T-helper 22 cell (primary cell): ENCODE measurements at places on chromosomes 12 and 14.

- no peak for DNase-seq
Observed at GRCh38 chr12:53336181-53336681, at the start of gene SP7. Gene SP7 (minus strand): TSS chr12:53336354. CDS start chr12:53335646, 708 bp downstream.

- no peak for DNase-seq
Observed at GRCh38 chr14:72801381-72801812, 92.5 kb downstream of the DPF3 start.

DNA sequence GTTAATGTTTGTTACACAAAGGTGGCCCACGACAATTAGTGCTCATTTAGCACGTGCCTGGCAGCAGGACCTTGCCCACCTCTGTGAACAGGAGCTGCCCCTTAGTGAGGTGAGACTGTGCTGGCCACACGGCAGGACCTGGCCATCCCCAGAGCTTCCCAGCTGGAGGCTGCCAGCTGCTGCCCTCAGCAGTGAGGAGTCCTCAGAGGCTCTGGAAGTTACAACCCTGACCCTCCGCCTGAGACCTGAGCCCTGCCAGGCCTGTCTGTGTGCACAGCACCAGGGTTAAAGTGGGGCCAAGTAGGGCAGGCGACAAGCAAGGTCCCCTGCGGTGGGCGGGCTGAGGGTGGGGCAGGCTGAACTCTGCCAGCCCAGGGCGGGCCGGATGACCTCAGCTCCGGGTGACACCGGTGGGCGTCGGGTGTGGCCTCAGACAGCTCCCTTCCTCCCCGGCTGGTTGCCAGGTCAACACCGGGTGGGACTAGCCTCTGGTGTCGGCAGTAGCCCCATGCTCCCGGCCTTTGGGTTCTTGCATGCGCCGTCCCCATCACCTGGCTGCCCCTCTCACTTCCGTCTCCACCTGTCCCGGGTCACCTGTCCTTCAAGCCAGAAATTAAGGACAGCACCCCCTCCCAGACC is 9.2 kb upstream of the LBHD2 start:
- DNase-seq: no peak

GRCh38 chr12:125262851-125263250 is 197.6 kb downstream of the AACS start:
- DNase-seq: no peak

GRCh38 chr12:19166387-19166786 is 36.9 kb downstream of the PLEKHA5 start:
- no peak for DNase-seq

DNA sequence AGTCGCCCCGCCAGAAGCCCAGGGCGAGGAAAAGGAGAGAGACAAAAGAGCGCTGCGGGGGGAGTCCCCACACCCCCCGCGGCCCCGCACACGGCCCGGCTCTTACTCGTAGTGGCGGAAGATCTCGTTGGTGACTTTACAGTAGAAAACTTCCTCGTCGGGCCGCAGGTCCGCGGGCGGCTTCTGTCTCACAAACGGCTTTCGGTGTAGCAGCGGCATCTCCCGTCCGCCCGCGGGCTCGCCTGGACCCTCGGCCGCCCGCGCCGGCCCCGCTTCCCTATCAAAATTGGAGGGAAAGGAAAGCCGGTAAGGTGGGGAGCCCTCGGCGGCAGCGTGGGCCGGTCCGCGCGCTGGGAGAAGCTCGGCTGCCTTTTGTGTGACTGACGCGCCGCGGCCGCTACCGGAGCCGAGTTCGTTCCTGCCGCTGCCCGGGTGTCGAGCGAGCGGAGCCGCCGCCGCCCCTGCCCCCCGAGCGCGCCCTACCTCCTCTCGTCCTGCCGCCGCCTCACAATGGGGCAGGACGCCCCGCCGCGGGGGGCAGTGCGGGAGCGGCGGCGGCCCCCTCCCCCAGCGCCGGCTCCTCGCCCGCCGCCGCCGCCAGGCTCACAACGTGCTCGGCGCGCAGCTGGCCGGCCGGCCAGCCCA is 652 bp downstream of the BAZ1A start:
- DNase-seq: peak; percentile 19

GRCh38 chr12:132605892-132606291 is 4.5 kb downstream of the LRCOL1 start:
- DNase-seq: no peak

DNA sequence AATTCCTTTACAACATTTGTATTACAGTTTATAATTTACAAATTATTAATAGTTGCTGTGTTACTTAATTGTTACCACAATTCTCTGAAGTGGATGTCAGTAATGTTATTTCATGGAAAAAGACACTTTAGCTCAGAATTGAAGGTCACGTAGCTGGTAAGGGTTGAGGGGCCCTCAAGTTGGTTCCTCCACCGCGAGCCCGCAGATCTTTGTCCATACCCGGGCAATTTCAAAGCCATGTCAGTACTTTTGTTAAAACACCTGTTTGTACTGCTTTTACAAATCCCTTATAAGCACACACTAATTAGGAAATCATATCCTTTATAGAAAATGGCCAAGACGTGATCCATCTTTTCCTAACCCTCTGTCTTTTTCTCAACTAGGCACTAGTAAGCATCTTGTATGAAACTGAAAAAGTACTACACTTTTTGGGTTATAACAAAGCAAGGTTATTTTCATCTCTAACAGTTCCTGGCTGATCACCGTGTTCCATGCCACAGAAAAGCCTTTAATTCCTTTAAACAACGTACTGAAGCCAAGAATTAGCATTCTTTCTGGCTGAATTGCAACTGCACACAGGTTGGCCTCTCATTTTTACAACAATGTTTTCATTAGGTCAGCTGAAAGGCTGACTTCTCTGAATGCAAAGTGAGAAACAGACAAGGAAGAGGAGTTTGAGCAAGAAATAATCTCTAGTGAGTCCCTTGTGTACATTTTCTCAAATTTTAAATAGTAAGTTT is 76.1 kb downstream of the CNTN1 start:
- DNase-seq: no peak

- no peak for DNase-seq
Observed at GRCh38 chr12:80001562-80001961, 66.7 kb upstream of the PPP1R12A start.

DNA sequence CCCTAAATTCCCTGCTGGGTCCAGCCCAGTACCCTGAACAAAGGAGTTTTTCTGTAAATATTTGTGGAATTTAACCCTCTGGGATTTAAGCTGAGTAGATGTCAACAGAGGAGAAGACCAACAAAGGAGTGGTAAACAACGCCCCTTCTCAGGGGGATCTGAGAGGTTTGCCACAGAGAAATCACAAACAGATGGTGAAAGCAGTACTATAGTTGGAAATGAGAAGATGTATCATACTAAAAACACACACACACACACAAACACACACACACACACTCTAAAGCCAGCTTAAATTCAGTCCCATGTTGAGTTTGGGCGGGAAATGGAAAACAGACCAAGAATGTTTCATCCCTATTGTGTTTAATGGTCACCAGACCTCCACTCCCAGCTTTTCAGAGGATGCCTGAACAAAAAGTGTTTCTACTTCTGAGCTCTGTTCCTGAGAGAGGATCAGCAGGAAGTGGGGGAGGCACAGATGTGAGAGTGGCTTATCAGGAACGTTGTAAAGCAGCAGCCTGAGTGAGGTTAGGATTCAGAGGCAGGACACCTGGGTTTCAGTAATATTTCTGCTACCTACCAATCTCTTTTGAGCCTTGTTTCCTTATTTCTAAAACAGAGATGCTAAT is 3.2 kb downstream of the BIN2 start:
- DNase-seq: no peak

- DNase-seq: no peak
Observed at GRCh38 chr12:9221483-9221882, 13.3 kb upstream of the PZP start.

DNA sequence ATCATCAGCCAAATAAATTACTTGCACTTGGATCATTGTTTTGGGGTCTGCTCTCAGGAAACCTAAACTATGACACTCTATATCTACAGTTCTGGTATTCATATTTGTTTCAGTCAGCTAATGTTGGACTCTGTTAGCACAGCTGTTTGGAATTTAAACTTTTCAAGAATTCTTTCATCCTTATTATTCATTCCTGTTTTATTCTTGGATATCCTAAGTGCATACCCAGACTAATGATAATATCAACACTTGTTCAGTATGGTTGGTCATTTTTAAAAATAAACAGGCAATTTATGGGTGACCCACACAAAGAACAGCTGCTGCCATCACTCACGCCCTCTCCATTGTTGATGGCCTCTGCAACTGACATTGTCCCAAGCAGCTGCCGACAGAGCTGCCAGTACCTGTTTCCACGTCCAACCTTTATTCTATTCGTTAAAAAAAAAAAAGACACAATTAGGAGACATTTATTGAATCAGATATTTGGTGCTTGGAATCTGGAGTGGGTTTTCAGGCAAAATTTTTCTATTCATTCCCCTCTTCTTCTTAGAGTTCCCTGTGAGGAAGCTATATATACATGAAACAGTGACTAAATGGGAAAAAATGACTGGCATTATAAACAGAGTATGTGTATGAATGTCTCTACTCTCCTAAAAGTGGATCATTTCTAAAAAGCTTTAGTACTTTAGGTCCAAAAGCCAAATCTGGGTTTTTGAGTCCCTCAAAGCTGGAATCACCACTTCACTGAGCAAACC is 252.1 kb upstream of the NAV3 start:
- no peak for DNase-seq

DNA sequence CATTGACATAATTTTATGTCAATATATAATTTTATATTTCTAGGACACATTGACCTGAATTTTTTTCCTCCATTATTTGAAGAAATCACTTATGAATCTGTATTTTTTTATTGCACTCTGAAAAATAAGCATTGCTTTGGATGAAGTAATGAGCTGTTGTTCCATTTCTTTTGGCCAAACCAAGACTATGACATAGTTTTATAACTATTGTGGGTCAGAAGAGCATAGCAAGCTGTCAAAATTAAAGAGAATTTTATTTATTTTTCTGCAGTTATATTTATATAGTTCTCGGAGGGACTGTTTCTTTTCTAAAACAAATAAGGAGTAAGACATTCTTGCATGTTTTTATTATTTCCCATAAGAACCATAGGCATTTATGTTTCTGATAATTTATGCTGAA is 8.5 kb downstream of the C12orf75 start:
- DNase-seq: no peak

DNA sequence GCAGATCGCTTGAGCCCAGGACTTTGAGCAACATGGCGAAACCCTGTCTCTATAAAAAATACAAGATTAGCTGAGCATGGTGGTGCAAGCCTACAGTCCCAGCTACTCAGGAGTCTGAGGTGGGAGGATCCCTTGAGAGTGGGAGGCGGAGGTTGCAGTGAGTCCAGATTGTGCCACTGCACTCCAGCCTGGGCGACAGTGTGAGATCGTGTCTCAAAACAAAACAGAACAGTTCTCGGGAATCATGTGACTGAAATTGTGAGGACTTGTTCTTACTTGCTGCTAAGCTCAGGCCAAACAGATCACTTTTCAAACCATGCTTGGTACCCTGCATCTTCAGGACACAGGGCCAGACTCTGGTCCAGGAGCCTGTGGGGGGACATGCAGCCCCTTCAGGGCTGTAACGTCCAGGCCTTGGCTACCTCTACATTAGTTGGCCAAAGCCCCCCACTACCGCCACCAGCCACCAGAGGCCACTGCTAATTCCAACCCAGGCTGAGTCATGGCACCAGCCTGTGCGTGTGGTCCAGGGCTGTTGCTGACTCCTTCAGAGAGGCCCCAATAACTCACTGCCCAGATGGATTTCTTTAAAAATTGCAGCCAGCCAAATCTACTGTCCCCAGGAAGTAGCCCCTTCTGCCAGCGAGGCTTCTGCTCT is 33.4 kb upstream of the SYNDIG1L start:
- no peak for DNase-seq

DNA sequence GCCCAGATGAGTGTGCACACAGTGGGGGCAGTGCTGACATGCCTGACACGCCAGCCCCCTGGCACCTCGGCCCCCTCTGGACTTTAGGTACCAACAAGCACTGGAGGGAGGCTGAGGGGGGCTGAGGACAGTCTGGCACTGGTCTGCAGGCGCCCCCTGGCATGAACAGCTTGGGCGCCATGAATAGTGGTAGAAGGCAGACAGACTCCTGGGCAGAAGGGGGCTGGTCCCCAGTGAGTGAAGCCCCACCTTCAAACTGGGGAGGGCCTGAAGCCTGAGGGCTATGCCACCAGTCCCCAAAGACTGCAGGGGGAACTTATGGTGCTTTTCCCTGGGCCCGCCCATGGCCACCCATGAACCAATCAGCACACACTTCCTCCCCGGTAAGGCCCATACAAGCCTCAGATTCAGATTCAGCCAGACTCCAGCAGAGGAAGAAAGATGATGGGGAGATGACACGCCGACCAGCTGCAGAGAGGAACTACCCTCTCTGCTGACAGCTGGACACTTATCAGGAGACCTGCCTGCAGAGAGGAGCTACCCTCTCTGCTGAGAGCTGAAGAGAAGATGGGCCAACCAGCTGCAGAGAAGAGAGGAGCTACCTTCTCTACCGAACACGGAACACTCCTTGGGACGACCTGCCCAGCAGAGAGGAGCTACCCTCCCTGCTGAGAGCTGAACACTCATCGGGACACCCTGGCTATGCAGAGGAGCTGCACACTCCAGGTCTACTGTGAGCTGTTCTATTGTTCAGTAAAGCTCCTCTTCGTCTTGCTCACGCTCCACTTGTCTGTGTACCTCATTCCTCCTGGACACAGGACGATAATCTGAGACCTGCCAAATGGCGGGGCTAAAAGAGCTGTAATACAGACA is 324.5 kb downstream of the PCNX1 start:
- no peak for DNase-seq

DNA sequence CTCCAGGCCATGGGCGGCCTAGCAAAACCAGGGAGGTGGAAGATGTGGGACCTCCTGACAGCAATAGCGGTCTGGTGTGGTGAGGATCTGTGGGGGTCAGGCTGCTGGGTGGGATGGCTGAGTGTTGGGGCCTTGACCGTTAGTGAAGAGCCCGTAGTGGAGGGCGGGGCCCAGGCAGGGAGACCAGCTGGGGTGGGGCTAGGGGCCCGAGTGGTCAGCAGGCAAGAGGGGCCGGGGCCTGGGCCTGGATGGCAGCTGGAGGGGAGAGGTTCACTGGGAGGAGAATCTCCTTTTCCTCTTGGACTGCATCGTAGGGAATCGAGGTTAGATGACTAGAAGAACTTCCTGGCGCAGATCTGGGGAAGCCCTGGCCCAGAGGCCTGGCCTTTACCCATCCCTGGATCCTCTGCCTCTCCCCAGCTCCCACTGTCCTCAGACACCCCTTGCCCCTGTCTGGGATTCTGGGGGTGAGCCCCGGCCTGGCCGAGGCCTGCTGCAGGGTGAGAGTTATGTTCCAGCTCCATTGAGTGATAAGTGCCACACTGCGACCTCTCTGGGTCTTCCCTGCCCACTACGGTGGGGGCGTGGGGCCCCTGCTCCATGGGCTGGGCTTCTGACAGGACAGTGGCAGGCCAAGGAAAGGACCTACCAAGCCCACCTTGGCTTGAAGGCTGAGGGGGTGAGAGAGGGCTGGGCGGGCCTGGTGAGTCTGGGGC is 47.1 kb downstream of the KRT80 start:
- DNase-seq: no peak

DNA sequence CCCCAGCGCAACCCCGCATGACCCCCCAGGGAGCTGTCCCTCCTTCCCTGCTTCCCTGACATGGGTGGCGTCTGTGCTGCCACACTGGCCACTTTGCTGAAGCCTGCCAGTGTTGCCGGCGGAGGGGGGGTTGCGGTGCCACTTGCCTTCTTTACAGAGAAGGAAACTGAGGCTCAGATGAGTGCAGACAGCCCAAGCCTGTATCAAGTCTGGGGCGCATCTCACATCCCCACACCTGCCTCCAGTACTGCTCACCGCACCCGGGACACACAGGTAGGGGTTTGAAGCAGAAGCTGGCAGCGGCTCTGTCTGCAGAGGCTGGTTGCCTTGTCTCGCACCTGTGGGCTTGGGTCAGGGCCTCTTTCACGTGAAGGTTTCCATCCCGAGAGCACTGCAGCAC is 104.7 kb upstream of the RTL1 start:
- DNase-seq: no peak

GRCh38 chr12:126742241-126742641 is 1524.7 kb upstream of the TMEM132C start:
- DNase-seq: no peak

GRCh38 chr12:6533653-6533922 is 729 bp upstream of the GAPDH start:
- DNase-seq: no peak
